ENCODE measurements at places on chromosomes 5 and 9.
A peak's percentile ranks its signal among the peaks of the same experiment; 100 is the strongest.

GRCh38 chr5:38462976-38463633, 93.3 kb downstream of the LIFR start:
- no peak for DNase-seq

DNA sequence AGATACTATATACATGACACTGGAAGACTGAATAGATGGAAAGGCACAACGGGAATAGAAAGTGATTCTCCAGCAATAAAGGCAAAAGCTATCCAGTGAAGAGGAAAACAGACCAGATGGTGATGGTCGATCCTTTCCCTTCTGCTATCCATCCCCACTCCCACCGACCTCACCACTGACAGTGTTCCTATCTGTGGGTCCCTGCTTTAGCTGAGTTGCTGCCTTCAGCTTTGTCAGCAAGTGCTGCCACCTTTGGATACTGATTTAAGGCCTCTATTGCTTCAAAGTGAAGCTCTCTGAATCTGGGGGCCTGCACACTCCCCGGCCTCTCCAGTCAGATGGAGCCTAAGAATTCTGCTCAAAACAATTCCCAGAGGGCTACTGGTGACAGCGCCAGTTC, 32.3 kb downstream of the EPB41L4A start:
- DNase-seq: no peak

DNA sequence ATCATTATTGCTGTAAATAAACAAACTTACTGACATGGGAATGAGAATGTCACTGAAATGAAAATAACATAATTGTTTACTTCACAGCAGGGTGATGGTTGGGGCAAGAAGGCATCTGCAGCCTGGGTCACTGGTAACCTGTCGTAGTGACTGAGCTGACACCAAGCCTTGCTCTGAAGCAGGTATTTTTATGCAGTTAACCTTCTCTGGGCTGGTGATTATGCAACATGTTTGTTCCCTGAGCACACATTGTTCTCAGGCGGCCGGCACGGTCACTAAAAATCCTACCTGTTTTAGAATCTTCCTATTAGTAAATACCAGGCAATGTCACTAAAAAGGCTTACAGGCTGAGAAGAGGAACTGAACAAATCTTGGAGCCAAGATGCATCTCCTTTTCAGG, 157.7 kb upstream of the NR3C1 start:
- DNase-seq: no peak

DNA sequence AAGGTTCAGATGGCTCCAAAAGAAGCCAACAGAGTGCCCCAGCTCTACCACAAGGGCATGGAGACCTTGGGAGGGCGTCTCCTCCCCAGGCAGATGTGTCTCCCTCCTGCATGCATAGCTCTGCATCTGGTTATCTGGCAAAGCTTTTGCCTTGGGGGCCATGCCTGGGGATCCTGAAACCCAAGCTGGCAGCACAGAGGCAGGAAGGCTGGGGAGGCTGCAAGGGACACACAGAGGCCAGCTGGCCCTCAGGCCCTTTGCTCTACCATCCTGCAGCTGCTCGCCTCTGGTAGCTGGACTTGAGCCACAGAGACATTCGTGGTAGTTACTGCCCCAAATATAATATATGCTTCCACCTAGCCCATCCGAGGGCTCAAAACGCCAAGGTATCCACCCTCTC, 3.9 kb downstream of the SEPTIN8 start:
- DNase-seq: no peak

DNA sequence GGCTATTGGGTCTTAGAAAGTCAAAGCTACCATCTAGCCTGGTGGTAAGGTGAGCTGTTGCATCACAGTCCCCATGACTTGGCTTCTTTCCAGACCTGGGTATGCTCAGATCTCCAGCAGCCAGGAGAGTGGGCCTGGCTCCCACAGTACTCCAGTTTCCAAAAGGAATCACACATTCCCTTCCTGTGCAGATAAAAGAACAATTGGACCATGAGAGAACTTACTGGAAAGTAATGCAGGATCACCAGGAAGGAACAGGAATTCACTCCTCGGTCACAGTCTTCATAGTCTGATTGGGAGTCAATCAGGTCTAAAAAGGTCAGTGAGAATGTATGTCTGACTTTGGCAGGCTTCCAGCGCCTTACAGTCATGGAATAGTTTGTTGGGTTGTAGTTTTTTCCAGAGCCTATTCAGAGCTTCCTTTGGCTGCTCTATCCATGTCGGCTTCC, 47.8 kb upstream of the CD180 start:
- no peak for DNase-seq

GRCh38 chr5:140557965-140558364, 692 bp upstream of the SRA1 start:
- DNase-seq: no peak

DNA sequence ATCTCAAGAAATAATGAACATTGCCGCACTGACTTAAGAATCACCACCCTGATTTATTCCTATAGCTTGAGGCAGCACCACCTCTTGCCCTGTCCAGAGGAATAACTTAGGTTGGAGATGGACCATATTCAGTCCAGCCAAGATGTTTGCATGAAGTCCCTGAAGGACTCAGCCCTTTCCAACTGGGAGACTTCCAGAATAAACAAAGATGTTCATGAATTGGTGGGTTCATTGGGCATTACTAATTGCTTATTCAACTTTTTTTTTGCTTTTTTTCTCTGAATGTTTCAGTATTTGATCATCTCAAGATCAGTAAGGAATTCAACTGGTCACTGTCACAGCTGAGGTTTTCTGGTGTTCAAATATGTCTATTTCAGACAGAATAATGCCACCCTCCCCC, 470.6 kb downstream of the CCDC171 start:
- DNase-seq: no peak

DNA sequence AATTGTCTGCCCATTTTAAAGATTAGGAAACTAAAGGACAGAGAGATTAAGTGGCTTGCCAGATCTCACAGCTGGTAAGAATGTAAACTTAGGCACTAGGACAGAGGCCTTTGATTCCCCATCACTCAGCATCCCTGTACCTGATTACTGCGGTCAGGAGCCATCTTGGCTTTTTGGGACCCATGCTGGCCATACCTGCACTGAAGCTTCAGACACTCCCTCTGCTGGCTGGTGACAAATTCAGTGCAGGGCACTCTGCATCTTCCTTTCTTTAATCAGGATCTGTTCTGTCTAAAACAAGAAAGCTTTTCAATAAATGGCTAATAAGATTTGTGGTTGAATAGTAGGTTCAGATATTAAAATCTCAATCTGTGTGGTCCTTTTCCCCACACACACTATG, 215.5 kb upstream of the RORB start:
- DNase-seq: no peak

DNA sequence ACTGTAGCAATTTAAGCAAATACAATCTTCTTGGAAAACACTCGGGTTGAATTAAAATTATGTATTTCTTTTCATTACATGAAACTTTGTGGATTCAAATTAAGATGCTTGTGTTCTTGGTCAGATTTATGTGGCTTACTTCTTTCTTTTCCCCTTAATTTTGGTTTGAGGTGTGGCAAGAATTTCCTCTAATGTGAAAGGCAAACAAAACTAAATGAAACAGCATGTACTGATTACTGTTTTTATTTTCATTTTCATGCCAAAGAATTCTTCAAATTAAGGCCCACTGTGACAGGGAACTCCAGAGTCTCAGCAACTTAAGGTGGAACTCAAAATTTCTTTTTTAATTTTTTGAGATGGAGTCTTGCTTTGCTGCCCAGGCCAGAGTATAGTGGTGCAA, at the start of gene OMD:
OMD (minus strand) TSS at position 132 of the 400 bp plus-strand sequence. CDS start 6,913 bp downstream, outside the sequence.
- peak; percentile 20 for DNase-seq

DNA sequence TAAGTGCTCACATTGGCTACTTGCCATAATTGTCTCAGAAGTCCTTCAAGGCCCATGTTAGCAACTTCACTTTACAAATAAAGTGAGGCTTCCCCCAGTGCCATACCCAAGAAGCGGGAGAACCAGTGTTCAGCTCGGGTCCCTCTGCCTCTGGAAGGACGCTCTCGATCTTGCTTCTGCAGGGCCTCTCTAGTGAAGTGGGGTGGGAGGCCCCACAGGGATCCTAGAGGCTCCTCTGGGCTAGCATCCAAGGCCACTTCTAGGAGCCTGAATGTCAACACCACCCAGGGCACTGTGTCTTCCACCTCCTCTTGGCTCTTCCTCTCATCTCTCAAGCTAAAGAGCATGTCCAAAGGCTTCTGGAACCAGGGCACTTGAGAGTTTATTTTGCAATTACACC, 282.5 kb downstream of the GADD45G start:
- DNase-seq: no peak

DNA sequence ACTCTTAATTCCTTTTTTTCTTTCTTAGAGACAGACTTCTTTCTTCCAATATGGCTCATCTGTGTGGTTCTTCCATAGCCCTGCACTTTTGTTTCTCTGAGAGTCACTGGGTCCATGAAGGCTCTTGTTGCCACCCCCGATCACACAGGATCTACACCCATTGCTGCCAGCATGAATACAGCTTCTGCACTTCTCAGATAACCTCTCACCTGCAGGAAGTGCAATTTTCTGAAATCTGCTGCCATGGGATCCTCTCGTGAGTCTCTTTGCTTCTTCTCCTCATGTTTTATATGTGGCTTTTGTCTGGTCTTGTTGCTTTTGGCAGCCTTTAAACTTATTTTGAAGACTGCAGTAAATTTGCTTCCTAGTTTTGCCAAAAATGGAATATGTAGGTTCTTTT, 171.2 kb downstream of the TMEM167A start:
- DNase-seq: no peak

GRCh38 chr5:163838738-163839137, 333.3 kb downstream of the MAT2B start:
- no peak for DNase-seq

DNA sequence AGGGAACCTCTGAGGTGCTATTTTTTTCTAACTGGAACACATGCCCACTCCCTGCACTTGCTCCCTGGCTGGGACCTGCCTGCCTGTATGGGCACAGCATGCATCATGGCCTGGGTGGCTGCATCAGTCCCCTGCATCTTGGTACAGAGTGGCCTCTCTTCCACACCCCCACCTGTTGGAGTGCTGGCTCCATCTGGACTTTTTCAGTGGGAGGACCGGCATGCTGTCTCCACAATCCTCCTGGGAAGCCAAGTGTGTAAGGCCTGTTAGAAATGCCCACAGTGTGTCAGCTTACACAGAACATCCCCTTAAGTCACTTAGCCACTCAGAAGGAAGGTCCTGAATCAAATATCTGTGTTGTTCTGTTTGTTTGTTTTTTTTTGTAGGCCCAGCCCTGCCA, 102.9 kb downstream of the MARCHF3 start:
- DNase-seq: no peak

GRCh38 chr9:78871452-78872331, 574.8 kb downstream of the PSAT1 start:
- no peak for DNase-seq

GRCh38 chr9:70517926-70518610, 103.6 kb upstream of the KLF9 start:
- peak; percentile 52 for DNase-seq

GRCh38 chr9:131656356-131657036, 83.4 kb downstream of the RAPGEF1 start:
- peak; percentile 100 for DNase-seq

GRCh38 chr9:77588271-77588937, 59.7 kb downstream of the GNA14 start:
- no peak for DNase-seq

- no peak for DNase-seq
These were observed 24.3 kb downstream of the HMHB1 start for GRCh38 chr5:143836161-143836725.

DNA sequence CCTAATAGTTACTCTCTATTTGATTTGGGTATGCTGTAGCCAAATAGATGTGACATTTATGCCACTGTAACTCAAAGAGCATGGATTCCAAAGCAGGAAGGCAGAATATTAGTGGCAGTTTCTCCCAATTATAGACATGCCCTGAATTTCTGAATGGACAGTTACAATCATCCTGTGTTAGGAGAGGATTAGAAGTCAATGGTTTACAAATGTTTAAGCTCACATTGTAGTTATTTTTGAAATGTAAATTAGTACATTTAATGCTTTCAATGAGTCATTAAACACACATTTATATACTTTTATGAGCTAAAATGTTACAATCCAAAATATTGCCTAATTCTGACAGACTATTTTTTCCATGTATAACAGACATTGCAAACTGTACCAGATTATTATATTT, 62.3 kb upstream of the CDH18 start:
- DNase-seq: no peak

DNA sequence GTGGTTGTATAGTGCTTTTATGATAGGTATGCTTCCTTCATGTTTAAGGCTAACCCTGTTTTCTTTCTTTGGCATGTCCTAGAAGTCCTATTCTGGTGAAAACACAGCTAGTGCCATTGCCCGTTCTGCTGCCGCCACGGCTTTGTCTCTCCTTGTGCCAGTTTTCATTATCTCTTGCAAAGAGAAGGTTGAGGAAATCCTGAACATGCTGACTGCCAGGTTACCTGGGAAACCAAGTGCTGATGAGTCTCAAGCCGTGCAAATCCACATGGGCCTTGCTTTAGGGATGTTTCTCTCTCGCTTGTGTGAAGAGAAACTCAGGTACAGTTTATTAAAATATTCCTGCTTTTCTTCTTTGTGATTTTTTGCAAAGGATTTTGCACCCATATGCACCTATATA, 102.2 kb downstream of the HACD4 start:
- no peak for DNase-seq

DNA sequence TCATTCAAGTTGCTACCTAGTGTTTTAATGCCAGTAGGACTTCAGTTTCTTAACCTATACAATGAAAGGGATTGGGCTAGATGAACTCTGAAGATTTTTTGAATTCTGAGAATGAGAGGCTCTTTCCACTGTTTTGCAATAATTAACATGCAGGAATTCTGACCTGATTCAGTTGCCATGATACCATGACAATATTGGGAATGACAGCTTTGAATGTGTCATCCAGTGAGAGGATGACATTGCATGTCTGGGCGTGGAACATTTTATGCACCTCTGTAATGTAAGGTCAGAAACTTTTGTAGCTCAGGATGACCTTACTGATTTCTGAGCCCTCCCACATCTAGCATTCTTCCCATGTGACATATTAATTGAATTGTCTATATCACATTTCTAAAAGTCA, 30.6 kb upstream of the SPINK5 start:
- DNase-seq: no peak

DNA sequence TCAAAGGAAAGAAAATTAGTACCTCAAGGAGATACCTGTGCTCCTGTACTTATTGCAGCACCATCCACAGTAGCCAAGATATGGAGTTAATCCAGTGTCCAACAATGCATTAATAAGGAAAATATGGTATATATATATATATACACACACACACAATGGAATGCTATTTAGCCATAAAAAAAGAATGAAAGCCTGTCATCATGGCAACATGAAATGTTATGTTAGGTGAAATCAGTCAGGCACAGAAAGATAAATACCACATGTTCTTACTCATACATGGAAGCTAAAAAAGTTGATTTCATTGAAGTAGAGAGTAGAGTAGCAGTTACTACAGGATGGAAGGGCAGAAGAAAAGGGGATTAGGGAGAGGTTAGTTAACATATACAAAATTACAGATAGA, 601.5 kb downstream of the ANXA1 start:
- DNase-seq: no peak

DNA sequence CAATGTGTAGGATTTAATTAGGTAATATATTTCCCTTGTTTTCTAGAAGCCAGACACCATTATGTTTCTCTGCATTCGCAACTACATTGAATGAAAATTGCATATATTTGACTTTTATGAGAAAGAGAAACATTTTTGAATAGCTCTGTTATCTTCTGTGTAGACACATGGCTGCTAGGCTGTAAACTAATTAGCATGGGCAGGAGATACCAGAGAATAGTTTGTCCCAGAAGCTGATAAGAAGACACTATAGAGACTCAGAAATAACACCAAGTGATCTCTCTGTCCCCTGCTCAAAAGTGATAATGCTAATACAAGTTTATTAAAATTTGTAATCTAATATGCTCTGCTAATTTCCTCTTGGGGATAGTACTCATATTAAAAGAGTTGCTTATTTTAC, 198.0 kb upstream of the TUSC1 start:
- no peak for DNase-seq

- DNase-seq: no peak
These were observed 25.0 kb downstream of the NRG2 start for GRCh38 chr5:140018096-140018481.
